RWPE2 (cell line): ENCODE measurements at places on chromosomes 5 and 9.

DNA sequence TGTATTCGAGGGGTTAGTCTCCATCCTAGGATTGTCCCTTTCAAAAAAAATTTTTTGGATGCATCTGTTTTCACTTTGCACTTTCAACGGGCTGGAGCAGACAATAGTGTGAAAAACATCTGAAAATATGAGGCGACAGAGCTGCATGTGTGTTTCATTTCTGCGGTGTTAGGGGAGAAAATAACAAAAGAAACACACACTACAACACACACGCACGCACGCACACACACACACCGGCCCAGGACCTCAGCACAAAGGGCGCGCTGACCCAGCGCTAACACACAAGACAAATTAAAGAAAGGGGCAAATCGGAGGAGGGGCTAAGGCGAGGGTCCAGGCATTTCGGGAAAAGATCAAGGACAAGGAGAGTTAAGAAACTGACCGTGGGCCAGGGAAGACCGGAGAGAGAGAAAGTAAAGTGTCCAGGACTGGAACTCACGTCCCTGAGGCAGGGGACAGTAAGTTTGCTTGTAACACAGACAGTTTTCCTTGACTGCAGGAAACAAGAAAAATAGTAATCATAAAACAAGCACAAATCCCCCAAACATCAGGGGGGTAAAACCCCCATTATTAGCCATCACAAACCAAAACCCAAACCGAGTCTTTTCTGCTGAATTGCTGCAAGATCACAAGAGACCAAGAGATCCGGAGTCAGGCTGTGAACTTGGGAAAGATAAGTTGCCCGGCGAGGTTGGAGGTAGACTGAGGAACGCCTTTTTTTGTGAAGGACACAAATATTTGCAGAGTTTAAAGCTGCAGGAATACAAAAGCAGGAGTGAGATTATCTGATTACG lies 302.1 kb downstream of the PARP8 start:
- DNase-seq: no peak

DNA sequence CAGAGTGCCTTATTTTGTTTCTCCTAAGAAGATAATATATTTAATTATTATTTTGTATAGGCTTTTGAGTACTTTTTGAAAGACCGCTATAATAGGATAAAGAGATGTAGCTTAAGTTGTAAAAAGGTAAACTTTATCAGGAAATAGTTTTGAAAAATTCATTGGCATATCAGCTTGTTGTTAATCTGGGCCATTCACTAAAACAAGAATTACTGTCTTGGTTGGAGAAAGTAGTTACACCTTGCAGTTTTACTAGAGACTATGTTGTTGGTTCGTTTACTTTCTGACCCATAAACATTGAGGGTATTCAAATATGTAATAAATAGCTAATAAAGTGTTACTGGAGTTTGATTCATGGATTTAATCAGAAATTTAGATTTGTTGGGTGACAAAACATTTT lies 33.7 kb downstream of the TNPO1 start:
- DNase-seq: no peak

DNA sequence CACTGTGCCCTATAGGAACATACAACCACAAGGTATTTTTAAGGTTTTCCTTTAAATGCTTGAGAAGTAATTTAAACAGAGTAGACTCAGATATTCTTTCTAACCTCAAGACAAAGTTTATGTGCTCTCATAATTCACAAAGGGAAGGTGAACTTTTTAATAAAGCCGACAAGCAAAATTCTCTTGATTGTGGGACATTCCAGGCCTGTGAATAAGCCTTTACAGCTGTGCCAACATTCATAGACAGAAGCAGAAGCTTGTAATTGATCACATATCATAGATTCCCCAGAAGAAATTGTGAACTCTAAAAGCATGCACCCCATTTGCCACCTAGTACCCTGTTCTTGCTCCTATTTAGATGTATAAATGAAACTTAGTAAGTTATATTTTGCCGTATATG lies 1107.8 kb upstream of the SEMA6A start:
- no peak for DNase-seq

DNA sequence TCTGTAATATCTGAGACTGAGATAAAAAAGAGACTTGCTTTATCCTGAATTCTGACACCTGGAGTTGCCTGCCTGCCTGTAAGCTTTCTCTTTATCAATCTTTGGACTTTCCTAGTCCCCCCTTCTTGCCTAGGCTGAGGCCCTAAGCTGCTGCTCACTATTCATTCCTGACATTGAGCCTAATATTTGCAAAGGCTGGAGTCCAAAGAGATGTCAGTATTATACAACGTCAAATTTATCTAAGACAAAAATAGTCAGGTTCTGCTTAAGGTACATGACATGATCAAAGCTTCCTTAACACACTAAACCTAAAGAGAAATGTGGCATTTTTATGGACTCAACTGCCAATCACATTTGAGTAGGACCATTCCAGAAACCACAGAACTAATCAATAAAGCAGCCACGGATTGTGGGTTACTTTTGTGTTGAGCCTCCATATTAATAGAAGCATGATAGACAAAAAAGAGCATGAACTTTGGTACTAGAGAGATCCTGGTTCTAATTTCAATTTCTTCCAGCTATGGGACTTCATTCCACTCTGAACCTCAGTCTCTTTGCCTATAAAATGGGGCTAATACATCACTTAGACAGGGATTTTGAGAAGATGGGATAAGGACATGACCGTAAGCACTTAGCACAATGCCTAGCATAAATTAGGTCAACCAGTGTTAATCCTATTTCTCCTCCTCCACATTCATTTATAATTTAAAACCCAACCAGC lies 56.1 kb downstream of the IL33 start:
- DNase-seq: no peak

DNA sequence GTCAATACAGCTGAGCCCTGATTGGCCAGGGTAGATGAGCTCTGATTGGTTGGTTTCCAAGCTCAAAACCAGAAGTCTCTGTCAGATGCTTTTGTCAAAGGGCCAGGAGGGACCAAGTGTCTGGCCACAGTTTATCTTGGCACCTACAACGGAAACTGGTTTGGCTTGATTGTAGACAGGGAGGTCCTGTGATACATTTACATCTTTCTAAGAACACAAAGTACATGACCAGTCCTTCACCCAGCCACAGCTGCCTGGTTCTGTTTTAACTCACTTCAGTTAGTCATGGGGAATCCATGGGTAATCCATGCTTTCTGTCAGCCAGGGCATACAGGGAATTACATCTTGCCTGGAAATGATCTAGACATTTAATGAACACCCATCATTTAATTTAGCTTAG lies 171.2 kb downstream of the SLC12A2 start:
- DNase-seq: no peak

DNA sequence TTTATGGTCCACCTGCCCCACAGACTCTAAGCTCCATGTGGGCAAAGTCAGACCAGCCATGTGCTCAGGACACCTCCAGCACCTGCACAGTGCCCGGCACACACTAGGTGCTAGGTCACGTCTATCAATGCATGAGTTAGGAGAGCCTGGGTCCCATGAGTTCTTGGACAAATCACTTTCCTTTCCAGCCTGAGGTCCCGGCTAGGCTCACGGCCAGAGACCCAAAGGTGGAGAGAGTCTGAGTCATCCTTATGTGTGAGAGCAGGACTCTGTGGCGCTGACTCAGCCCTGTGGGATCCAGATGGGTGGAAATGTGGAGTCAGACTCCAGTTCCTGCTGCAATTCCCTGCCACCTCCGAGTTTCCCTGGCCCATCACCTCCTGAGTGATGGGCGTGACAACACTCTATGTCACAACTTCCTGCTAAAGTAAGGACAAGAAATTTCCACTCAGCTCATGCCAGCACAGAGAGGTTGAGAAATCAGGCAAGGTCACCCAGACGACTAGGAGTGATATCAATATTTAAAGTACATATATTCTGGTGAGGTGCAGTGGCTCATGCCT lies 2.5 kb upstream of the ST6GALNAC4 start:
- peak; percentile 98 for DNase-seq

GRCh38 chr5:115487756-115488155 lies 56.8 kb downstream of the FEM1C start:
- no peak for DNase-seq
